ENCODE measurements at places on chromosomes 16 and 17.

- DNase-seq: no peak
These were observed 197.7 kb upstream of the CIBAR2 start for GRCh38 chr16:85309656-85310587.

DNA sequence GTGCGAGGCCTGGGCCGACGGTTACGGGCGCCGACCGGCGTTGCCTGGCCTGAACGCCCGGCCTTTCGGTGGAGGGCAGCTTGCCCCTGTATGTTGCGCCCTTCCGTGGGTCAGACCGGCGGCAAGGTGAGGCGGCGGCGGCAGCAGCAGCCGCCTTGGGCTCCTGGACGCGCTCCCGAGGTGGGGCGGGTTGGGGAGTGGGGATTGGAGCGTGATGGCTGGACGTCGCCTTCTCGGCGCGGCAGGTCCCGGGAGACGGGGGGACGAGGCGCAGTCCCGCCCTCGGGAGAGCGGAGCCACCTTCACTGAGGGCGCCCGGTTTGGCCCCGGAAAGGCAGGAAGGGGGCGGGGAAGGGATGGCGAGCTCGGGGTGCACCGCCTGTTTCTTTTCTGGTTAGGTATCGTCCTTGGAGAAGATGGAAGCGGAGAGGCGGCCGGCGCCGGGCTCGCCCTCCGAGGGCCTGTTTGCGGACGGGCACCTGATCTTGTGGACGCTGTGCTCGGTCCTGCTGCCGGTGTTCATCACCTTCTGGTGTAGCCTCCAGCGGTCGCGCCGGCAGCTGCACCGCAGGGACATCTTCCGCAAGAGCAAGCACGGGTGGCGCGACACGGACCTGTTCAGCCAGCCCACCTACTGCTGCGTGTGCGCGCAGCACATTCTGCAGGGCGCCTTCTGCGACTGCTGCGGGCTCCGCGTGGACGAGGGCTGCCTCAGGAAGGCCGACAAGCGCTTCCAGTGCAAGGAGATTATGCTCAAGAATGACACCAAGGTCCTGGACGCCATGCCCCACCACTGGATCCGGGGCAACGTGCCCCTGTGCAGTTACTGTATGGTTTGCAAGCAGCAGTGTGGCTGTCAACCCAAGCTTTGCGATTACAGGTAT is 671 bp downstream of the DGKE start:
- peak; percentile 73 for DNase-seq

DNA sequence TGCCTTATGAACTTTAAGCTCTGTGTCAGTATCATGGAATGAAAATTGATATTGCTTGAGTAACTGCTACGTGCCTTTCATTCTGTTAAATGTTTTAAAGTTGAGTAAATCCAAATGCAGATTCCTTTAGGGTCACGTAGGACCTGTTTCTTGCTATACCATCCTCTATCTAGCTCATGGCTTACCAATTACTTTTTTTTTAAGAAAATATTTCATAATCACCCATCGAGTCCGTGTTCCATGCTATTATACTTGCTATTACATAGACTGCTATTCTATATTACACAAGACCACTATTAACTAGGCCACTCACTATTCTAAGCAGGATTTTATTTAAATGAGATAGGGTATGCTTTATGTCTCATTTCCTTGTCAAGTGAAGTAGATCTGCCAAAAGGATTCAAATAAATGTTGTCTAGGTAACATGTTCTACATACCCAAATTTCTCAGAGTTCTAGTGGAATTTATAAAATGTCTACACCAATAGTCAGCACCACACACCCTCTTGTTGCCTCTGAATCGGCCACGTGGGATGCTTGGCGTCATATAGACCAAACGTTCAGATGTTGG is 11.9 kb downstream of the ANKFN1 start:
- DNase-seq: no peak

DNA sequence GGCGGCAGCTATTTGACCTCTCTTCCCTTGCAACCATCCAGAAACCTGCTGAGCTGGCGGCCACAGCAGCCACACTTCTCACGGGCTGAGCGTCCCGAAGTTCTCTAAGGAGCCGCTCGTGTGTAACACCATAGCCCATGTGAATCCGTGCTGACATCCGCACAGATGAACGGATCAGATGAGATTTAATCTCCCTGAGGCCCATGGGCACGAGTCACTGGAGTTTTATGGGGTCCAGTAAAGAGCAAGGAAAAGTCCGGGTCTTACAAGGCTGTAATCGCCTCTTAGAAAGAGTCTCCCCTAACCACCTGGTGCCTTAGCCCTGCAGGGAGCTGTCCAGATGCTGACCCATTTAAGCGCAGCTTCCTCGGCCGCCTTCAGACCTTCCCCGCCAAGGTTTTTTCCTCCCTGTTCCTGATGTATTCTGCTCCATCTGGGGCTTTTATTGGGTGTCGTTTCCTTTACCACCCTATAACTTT is 5.5 kb upstream of the CACNG5 start:
- DNase-seq: no peak

Measured in CD4-positive, alpha-beta T cell treated with Interleukin-1 beta for 1 hour (primary cell).